ENCODE measurements at places on chromosomes 11 and 22.

- no peak for DNase-seq
Measured at GRCh38 chr11:60891103-60891741, 15.2 kb downstream of the PRPF19 start.

DNA sequence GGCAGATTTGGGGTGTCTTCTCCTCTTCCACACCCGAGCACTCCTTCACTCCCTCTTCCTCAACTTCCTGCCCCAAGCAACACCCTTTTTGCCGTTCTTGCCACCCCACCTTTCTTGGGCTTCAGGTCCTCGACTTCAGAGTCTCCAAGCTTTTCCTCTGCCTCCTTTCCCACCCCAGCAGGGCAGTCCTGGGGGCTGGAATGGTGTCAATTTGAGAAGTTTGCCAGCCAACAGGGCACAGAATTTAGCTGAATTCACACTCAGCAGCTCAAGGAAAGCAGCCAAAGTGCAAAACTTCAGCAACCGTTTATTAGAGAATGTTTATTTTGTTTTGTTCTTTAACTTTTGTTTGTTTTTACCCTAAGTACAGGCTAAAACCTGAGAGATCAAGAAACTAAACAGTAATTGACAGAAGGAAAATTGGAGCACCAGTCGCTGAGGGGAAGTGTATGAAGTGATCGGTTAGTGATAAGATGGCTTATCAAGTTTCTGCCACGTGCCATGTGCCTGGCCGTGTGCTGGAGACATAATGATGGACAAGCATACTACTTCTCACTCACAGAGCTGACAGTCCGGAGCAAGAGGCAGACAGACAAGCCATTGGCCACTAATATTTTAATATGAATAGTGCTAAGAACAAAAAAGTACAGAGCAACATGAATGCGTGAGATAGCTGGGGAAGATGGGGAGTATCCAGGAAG is 44.4 kb downstream of the AHNAK start:
- no peak for DNase-seq

DNA sequence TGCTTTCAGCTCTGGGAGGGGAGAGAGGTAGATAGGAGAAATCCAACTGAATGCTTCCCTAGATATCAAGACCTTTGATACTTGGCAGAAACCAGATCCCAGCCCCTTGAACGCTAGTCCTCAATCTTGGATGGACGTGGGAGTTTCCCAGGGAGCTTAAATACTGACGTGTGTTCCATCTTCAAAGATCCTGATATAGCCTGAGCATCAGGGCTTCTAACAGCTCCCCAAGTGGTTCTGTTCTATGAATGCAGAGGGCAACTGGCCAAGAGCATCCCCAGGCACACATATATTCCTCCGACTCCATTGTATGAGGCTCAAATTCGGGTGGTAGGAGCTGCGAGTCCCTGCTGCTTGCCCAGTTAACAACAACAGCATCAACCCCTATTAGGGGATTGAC is 8.7 kb upstream of the ACCS start:
- DNase-seq, result no peak

DNA sequence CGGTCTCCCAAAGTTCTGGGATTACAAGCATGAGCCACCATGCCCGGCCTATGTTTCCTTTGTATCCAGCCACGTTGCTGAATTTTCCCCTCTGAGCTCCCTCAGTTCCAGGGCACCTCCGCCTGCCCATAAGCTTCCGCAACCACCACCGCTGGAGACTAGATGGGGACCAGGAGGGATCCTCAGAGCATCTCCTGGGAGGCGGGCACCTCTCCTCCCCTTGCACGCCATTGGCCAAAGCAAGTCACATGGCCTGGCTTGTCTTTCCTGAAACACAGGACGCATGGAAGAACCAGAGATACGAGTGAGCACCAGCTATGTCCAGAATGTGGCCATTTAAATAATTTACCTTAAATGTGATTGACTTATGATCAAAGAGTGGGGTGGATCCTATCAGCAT is 388.3 kb downstream of the BRD1 start:
- DNase-seq, result no peak

GRCh38 chr11:125404811-125405790 is 91.0 kb downstream of the FEZ1 start:
- peak; percentile 28 for DNase-seq

- peak; percentile 4 for DNase-seq
Measured at GRCh38 chr11:74195828-74196227, 24.7 kb downstream of the PPME1 start.

DNA sequence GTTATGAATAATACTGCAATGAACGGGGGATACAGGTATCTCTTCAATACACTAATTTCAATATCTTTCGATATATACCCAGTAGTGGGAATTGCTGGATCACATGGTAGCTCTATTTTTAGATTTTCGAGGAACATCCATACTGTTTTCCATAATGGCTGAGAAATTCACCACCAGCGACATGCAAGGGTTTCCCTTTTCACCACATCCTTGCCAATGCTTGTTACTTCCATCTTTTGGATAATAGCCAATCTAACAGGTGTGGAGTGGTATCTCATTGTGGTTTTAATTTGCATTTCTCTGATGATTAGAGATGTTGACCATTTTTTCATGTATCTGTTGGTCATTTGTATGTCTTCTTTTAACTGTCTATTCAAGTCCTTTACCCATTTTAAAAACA is 5.9 kb downstream of the IL10RA start:
- DNase-seq, result no peak

- peak; percentile 66 for DNase-seq
Measured at GRCh38 chr11:96228910-96229309, 114.1 kb downstream of the MAML2 start.

DNA sequence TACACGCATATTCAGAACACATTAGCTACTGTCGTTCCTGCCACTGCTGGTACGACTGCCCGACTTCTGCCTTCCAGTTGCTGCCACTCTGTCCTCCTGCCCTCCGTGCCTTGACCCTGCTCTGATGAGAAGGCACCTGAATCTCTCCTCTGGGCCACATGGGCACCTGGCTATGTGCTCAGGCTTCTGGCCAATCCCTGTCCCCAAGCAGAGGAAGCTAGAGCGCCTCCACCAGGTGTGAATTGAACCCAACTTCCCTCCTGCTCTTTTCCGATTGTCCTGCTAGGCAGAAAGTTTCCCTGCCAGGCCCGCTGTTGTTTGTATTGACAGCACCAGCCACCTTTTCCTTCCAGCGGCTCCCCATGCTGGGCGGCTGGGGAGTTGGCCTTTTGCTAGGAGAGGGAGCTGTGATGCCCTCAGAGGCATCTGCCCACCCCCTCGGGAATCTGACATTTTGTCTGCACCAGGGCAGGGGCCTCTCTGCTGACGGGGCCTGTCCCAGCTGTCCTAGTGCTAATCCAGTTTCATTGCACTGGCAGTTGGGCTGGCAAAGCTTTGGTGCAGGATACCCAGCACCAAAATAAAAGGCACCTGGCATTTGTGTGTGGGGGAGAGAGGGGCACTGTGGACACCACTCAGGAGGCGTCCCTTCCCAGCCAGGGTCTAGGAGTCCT is 118.0 kb downstream of the GRIK4 start:
- no peak for DNase-seq

- no peak for DNase-seq
Measured at GRCh38 chr11:44286911-44287310, 23.0 kb downstream of the ALX4 start.

GRCh38 chr11:72012897-72013721 is 14.4 kb downstream of the IL18BP start:
- DNase-seq, result no peak

- DNase-seq, result peak; percentile 21
Measured at GRCh38 chr11:78370406-78371172, 47.0 kb downstream of the GAB2 start.

DNA sequence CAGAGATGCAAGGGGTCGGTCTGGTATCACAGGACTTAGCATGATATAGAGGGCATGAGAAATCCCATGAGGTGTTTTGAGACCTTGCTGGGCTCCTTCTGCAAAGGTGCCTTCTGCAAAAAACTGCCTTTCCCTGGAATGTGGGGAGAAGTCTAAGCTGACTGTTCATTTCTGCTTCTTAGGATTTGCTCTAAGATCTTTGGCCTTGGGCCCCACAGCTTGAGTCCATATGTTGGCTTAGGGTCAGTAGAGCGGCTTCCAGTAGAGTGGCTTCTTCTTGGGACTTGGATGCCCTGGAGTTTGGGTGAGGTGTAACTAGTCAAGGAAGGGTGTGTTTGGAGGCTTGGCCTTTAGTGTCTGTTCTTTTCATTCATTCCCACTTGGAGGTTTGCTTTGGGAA is 37.0 kb downstream of the AMPD3 start:
- no peak for DNase-seq

DNA sequence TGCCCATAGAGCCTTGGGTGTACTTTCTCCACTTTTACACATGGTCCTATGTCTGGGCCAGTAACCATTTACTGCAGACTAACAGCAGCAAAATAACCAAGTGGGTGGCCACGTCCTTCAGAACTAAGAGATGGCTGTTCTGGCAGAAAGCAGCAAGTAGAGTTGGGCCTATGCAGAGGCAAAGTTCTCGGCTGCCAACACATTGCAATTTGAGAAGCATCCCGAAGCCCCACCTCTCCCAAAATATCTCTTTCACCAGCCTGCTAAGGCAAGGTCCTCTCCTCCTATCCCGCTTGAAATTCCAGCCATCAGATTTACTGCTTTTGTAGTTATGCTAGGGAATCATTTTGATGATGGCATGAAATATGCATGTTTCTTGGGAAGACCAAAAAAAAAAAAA is 118.5 kb upstream of the APOA1 start:
- DNase-seq, result no peak

- no peak for DNase-seq
Measured at GRCh38 chr11:67073908-67074307, 17.3 kb downstream of the RHOD start.

DNA sequence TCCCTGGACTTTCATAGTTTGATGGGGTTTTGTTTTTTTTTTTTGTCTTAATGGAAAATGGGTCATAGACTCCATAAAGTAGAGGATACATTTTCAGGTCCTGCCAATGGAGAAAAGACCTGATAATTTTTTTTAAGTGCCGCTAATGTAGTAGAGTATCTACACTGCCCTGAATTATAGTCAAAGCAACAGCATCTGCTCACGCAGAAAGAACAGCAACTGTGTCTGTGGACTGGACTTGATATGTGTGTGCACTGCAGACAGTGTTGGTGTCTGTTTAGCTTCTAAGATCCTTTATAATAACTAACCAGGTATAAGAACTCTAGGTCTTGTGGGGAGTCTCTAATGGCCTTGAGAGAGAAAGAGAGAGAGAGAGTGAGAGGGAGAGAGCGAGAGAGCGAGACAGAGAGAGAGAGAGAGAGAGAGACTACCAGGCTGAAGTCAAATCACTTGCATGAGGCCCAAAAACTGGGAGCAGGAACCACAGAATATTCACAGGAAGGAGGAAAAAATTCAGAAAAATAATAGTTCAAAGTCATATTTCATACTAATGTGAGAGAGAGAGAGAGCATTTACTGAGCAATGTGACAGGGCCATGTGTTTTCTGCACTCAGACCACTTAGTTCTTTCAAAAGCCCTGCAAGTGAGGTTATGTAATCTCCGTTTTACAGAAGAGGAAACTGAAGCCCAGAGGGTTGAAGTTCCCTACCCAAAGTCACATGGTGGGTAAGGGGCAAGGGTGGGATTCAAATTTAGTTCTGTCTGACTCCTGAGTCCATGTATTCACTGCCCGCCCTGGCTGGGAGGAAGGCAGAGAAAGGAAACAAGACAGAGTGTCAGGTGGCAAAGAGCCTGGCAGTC is 8.6 kb upstream of the MIAT start:
- no peak for DNase-seq

GRCh38 chr22:25627271-25627852 is 62.9 kb downstream of the GRK3 start:
- DNase-seq, result peak; percentile 6

- DNase-seq, result no peak
Measured at GRCh38 chr22:35394011-35394312, 6.0 kb upstream of the MCM5 start.

GRCh38 chr11:102813484-102813883 is 15.5 kb upstream of the MMP1 start:
- DNase-seq, result no peak

DNA sequence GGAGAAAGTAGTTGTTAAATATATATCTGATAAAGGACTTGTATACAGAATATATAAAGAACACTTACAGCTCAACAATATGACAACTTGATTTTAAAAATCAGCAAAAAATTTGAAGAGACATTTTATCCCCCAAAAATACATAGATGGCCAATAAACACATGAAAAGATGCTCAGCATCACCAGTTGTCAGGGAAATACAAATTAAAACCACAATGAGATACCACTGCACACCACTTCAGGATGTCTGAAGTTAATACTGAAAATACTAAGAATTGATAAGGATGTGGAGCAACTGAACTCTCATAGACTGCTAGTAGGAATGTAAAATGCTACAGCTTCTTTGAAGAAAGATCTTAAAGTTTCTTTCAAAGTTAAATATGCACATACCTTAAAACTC is 49.2 kb downstream of the KREMEN1 start:
- no peak for DNase-seq

DNA sequence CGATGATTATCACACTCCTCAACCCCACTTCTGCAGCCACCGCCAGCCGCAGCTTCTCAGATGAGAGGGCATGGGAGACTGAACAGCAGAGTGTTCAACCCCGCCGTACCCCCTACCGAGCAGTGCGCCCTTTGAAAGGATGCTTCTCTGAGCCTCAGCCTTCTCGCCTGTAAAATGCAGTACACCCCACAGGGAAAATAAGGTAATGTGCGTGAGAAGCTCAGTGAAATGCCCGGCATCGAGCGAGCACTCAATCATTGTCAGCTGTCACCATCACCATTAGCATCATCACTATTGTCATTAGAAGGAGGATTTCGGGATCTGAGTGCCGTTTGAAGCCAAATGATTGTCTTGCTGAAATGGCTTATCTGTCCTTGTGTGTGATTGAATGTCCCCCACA is 13.6 kb downstream of the TRIM29 start:
- no peak for DNase-seq

DNA sequence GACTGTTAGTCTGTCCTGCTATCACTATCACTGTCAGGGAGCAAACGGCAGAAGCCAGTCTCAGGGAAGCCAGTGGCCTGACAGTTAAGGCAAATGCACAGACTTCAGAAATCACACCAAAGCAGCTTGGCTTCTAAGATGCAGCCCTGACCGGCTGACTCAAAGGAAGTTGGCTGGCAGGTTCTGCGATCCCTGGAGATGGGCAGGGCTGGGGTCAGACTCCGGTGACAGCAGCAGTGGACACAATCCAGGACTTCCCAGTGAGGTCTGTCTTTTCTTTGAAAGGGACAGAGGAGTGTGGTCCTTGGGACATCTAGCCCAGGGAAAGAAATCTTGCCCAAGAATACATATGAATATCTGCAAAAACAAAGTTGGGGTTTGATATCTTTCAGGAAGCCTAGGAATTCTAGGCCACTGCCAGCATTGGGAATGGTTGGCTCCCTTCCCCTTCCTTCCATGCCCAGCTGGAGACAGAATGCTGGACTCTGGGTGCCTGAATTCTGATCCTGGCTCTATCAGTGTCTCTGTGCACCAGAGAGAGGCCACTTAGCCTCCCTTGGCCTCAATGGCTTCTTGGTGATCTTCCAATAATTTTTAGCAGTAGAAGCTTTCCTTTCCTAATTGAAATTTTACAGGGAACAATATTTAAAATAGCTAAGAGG is 108.9 kb downstream of the KIRREL3 start:
- DNase-seq, result peak; percentile 51

GRCh38 chr11:70883973-70884623 is 368.3 kb downstream of the SHANK2 start:
- DNase-seq, result no peak
